Posterior vena cava (tissue), 2 donors: ENCODE measurements at places on chromosomes 5 and 9. TPM values are rescaled to one million over a fixed set of nuclear protein-coding genes. Genes with fewer than 3 reads are reported as not detected.

LHFPL2 gene
- 44.4 TPM for total RNA-seq

TCF7 gene
- 1.6 TPM for total RNA-seq

NR4A3 gene
- 37.4 TPM for total RNA-seq

MEF2C gene
- 94.1 TPM for total RNA-seq

PCDHGB4 gene
- 5.7 TPM for total RNA-seq

IFNE gene
- total RNA-seq: not detected

F12 gene
- 0.38 TPM for total RNA-seq

TXNDC8 gene
- not detected for total RNA-seq

FIBCD1 gene
- not detected for total RNA-seq

LCN1 gene
- 2.4 TPM for total RNA-seq

ABCA1 gene
- total RNA-seq: 32.9 TPM

NTNG2 gene
- 3.4 TPM for total RNA-seq

GRCh38 chr5:132228241-132229035, 785 bp upstream of the P4HA2 start:
- DNase-seq: peak; percentile 78

GRCh38 chr5:164060786-164061355, 555.5 kb downstream of the MAT2B start:
- no peak for DNase-seq

GRCh38 chr9:129235041-129235930, 57.2 kb upstream of the IER5L start:
- DNase-seq: peak; percentile 71

GRCh38 chr5:159775890-159776289, 140.4 kb upstream of the ADRA1B start:
- DNase-seq: no peak

- no peak for DNase-seq
Observed at GRCh38 chr5:38601133-38601862, 44.9 kb upstream of the LIFR start.

DNA sequence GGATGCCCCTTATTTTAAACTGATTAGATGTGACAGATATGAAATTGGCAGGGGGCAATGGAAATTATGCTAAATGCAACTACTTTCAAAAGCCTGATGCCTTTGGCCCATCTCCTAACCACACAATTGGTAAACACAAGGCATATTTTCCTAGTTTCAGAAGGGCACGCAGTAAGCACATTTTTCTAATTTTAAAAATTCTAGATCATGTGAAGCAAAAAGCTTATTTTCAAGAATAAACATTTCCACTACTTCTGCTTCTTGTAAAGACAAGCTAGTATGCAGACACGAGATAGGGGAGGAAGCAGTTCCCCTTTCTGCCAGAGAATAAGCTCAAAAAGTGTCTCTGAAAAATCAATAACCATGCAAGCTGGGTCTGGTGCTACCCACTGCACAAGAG, 67.7 kb downstream of the ABCA1 start:
- no peak for DNase-seq

- no peak for DNase-seq
Observed at GRCh38 chr5:52725808-52726207, 61.9 kb upstream of the ITGA1 start.

DNA sequence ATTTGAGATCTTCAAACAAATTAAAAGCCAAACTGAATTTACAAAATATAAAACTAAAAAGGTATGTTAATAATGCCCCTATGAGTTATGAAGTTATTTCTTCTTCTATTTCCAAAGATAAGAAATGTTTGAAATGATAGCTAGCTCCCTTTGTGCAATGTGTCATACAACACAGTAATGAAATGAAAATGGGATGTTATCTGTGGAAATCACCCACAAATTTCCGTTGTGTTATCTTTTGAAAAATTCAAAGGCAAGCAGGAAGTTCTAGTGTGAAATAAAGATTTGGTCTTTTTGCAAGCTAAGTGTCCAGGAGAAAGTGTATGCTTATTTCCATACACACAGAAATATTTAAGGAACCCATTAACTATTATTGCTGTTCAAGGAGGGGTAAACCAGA, 375.3 kb upstream of the PRR16 start:
- DNase-seq: no peak

GRCh38 chr9:116417464-116417863, 263.9 kb downstream of the PAPPA start:
- DNase-seq: no peak

DNA sequence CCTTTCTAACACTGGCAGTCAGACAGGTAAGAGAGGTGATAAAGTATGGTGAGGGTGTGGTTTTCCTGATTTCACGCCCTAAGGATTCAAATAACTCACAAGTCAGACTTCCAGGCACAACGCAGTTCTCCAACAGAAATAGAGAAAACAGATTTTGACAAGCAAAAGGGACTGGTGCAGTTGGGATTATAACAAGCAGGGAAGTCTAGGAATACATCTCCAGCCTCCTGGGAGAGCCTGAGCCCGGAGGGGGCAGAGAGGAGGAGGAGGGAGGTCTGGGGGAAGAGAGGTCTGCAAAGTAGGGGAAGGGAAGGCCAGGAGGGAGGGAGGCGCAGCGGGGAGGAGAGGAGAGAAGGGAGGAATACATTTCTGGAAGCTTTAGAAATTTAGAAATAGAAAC, 1.6 kb downstream of the CMBL start:
- DNase-seq: no peak

DNA sequence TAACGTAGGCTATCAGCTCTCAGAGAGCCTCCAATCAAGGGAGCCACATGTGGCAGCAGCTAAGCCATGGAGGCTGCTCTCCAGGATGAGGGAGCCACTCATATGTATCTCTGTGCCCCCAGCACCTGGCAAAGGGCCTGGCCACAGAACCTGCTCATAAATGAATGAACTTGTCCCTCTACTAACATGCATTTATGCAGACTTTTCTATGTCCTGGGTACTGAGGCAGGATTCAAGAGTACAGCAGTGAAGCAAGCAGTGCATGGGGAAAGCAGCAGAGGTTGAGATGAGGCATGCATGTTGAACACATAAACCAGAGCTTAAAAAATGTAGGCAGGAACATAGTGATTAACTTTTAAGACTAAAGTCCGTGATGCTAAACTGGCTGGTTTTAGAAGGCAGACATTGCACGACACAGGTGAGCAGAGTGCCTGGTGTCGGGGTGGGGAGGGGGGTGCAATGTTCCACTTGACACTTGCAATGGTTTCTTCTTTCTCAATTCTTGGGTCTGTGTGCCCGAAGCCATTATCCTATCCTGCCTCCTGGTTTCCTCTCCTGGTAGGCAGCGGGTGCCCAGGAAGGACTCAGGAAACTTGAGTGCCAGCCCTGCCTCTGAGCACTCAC, 142.8 kb upstream of the ALDH1B1 start:
- no peak for DNase-seq

- peak; percentile 80 for DNase-seq
Observed at GRCh38 chr5:126003309-126003708, 419.9 kb upstream of the GRAMD2B start.

DNA sequence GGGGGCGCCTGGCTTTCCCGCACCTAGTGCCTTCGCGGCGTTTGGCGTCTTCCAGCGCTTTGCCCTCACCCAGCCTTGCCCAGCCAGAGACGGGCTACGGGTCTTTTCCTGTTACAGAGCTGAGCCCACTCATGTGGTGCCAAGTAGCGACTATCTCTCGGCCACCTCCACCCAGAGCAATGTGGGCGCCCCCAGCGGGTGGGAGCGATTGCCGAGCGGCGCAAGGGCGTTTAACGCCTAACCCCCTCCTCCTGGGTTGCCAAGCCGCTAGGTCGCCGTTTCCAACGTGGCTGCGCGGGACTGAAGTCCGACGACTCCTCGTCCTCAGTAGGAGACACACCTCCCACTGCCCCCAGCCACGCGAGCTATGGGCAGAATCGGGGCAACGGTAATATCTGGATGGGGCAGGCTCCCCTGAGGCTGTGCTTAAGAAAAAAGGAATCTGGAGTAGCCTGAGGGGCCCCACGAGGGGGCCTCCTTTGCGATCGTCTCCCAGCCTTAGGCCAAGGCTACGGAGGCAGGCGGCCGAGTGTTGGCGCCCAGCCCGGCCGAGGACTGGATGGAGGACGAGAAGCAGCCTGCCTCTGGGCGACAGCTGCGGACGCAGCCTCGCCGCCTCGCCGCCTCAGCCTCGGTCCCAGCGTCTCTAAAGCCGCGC, 5.8 kb downstream of the TLX3 start:
- no peak for DNase-seq

DNA sequence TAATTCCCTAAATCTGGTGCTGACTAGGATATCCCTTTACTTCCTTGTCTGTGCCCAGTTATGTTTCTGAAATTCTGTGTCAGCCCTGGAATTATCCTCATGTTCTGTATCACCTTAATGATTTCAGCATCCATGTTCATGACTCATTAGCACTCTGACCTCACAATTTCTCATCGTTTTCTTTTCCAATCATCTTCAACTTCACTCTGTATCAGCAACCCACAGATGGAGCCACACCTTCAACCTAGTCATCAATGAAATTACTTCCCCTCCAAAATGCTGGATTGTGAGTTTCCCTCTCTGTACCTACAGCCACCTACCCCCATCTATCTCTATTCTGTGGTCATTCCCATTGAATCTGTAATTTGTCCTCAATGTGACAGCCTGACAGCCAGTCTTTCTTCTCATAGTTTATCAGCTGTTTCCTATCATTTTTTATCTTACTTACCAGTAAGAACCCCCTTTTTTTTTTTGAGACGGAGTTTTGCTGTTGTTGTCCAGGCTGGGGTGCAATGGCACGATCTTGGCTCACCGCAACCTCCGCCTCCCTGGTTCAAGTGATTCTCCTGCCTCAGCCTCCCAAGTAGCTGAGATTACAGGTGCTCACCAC, 3.1 kb upstream of the IL6ST start:
- DNase-seq: no peak

GRCh38 chr5:158384535-158385481, 525.9 kb upstream of the CLINT1 start:
- no peak for DNase-seq

- DNase-seq: no peak
Observed at GRCh38 chr9:90365666-90366065, 277.0 kb downstream of the DIRAS2 start.

GRCh38 chr9:90100014-90100413, 495.2 kb downstream of the GADD45G start:
- DNase-seq: no peak

GRCh38 chr9:113533335-113534225, 70.1 kb downstream of the RGS3 start:
- no peak for DNase-seq

DNA sequence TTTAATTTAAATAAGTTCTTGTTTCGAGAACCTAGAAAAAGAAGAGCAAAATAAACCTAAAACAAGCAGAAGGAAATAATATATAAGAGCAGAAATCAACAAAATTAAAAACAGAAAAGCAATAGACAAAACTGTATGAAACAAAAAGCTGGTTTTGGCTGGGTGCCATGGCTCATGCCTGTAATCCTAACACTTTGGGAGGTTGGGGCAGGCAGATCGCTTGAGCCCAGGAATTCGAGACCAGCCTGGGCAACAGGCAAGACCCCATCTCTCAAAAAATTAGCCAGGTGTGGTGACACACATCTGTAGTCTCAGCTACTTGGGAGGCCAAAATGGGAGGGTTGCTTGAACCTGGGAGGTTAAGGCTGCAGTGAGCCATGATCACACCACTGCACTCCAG, 59.2 kb upstream of the OTP start:
- no peak for DNase-seq

- DNase-seq: peak; percentile 68
Observed at GRCh38 chr5:110594866-110595265, 131.6 kb downstream of the TMEM232 start.

- no peak for DNase-seq
Observed at GRCh38 chr5:60463179-60463868, 236.6 kb downstream of the DEPDC1B start.

DNA sequence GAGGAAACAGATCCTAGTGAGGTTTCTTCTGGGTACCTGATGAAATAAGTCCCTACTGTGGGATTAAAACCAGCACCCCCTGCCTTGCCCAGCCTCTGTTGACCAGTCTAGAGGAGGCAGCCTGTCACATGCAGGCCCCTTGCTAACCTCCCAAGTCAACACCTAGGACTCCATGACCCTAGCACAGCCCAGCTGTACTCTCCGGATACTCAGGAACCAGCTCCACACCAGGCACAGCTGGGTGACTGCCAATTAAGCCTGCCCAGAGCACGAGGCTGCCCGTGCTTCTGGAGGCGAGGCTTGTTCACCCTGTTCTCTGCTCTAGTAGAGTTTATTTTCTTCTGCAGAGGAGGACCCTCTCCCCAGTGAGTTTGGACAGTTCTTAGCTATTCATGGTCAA, 92.5 kb downstream of the SNX24 start:
- DNase-seq: no peak

- peak; percentile 64 for DNase-seq
Observed at GRCh38 chr9:135299651-135300345, 179.8 kb upstream of the PPP1R26 start.

DNA sequence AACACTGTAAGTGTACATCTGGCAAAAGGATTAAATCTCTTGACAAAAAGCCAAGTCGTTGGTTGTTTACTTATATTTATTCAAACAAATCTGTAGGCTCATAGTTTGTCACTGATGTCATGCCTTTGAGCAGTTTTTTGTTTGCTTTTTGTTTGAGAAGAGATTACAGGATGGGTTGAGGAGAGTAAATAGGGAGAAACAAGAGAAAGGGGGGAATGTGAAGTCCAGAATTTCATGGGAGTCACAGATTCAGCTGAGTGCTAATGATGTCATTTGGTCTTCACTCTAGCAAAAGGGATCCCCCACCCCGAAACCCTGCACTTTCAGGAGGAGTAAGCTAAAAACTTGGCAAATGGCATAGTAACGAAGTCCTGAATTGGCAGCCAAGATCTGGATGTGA, 337.4 kb downstream of the GLIS3 start:
- DNase-seq: no peak

- DNase-seq: no peak
Observed at GRCh38 chr5:1175801-1176472, 25.5 kb upstream of the SLC6A19 start.
